ENCODE measurements at places on chromosomes 3 and 15.

GRCh38 chr3:140311428-140311827 is 366.4 kb upstream of the TRIM42 start:
- no peak for DNase-seq

- DNase-seq: no peak
Measured at GRCh38 chr3:62236016-62236415, 137.3 kb downstream of the FEZF2 start.

- DNase-seq: no peak
Measured at GRCh38 chr3:148205977-148206376, 491.7 kb upstream of the AGTR1 start.

- no peak for DNase-seq
Measured at GRCh38 chr3:99474776-99475175, 163.6 kb upstream of the COL8A1 start.

- no peak for DNase-seq
Measured at GRCh38 chr15:27842526-27842925, 256.6 kb downstream of the OCA2 start.

GRCh38 chr3:69118555-69118954 is 3.8 kb downstream of the LMOD3 start:
- DNase-seq: no peak

DNA sequence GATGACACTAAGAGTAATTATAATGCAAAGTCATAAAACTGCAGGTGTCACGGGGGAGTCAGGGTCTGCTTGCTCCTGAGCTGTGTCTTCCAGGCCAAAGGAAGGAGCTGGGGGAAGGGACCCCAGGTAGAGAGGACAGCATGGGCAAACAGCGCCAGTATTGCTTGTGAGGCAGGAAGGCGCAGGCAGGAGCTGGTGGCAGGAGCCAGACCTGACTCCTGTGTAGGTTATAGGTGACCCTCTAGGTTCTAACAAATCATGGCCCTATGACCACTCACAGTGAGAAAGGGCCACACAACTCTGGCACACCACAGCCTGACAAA is 1.9 kb downstream of the CISH start:
- DNase-seq: no peak

GRCh38 chr3:180421721-180422120 is 180.2 kb upstream of the TTC14 start:
- no peak for DNase-seq

GRCh38 chr3:144491333-144491732 is 519.7 kb downstream of the DIPK2A start:
- no peak for DNase-seq

- DNase-seq: no peak
Measured at GRCh38 chr15:66620744-66621344, 55.0 kb upstream of the LCTL start.

DNA sequence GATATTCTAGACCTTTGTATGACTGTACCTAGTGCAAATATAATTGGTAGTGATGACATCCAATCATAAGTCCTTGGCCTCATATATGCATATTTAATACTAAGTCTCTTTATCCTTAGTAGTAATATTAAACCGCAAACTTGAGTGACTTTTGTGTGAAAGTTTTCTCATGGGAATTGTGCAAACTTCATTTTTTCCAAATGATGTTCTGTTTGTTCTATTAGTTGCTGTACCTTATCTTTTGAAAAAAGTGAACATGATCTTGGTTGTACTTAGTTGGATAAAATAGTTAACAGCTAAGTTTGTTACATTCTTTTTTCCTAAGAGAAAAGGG is 43.2 kb downstream of the TMEM45A start:
- no peak for DNase-seq

DNA sequence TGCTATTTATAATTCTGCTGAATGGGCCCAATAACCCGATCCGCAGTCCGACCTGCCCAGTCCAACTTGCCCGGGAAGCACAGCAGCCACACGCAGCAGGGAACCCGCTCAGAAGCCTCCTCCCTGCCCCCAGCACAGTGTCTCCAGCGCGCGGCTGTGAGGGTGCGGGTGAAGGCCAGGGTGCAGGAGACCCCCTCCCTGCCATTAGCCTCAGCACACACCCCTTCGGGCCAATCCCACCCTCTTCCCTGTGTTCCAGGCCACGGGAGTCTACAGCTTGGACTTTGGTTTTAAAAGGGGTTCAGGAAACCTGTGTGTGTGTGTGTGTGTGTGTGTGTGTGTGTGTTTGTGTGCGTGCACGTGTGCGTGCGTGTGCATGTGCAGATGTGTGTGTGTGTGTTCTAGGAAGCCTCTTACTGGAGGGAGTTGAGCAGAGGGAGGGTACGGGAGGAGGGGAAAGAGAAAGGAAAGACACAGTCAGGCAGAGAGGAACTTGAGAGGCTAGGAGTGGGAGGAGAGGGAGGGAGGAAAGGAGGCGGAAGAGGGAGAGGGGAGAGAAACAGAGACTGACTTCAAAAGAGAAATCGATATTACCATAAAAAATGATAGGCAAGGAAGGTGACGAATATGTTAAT is 34.2 kb downstream of the ATP2B2 start:
- no peak for DNase-seq

GRCh38 chr3:39125841-39126500 is 18.5 kb downstream of the TTC21A start:
- no peak for DNase-seq

DNA sequence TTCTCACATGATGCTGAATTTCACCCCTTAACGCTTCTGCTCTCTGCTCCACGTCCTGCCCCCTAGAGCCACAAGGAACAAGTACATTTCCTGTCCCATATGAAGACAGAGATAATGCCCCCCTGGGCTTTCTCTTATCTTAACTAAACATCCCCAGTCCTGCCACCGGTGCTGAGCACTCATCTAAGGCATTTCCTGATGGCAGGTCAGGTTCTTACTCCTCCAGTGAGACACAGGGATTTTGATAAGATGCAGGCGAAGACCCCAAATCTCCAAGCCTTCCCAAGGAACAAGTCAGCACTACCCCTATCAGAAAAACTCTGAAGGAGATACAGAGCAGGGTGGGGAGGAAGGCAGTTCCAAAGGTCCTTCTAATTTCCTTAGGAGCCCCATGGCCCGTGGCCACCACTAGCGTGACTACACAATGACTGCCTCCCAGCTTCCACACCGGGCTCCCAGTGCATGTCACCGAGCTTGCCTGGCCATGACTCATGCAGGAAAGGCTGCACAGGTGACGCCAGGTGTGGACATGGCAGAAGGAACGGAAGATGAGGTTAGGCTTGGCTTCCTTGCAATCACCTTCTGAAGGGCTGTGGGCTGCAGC is 152.9 kb downstream of the XXYLT1 start:
- DNase-seq: no peak

DNA sequence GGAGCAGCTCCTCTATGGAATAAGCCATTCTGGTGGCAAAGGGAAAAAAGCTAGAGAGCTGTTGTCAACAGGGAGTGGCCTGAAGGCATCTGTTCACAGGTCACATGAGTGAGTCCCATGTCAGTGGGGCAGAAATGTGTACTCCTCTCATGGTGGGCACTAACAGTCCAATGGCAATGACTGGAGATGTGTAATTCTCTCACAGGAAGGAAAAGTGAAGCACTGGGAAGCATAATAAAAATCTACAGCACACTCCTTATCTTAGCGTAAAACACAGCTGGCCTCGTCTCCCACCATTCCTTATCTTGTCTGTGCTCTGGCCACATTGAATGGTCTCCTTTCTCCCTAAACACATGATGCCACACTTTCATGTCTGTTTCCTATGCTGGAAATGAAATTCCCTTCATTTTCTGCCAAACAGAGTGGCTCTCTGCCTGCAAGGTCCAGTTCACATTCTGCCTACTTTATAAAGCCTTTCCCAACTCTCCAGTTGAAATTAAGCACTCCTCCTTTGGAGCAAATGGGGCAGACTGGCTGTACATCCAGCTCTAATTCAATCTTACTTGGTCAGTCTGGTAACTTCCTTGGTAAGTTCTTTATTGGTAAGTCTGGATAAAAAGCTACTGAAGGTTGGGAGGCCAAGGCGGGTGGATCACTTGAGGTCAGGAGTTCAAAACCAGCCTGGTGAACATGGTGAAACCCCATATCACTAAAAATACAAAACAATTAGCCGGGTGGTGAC is 139.8 kb downstream of the RPL22L1 start:
- DNase-seq: no peak

DNA sequence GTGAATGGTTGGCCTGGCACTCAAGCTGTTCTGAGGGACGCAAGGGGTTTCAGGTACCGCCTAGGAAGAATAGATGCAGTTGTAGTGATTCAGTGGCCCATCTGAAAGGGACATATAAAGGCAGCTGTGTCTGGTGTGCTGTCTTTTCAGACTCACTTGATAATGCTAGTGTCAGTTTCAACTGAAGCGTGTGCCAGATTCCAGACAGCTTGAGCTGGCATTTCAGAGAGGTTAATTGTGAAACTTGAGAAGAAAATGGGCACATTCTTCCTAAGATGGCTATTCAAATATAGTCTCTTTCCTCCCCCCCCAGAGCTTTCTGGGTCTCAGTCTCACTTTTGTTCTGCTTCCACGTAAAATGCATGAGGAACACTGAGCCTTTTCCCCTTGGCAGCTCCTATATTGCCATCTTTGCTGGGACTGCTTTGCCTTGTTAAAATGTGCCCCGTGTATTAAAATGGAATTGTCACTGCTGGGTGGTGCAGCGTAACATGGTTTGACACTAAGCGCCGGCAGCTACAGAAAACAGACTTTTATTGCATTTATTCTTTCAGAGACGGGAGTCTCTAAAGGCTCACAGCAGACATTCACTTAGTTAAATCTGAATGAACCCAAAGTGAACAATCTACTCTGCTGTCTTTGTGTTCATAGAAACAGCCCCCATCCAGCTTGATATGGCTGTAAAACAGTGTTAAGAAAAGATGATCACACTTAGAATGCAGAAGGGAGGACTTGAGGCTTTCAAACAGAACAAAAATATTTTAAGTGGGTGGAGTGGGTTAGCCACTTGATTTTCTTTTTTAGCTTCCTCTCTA is 478.7 kb downstream of the RBMS3 start:
- DNase-seq: no peak

DNA sequence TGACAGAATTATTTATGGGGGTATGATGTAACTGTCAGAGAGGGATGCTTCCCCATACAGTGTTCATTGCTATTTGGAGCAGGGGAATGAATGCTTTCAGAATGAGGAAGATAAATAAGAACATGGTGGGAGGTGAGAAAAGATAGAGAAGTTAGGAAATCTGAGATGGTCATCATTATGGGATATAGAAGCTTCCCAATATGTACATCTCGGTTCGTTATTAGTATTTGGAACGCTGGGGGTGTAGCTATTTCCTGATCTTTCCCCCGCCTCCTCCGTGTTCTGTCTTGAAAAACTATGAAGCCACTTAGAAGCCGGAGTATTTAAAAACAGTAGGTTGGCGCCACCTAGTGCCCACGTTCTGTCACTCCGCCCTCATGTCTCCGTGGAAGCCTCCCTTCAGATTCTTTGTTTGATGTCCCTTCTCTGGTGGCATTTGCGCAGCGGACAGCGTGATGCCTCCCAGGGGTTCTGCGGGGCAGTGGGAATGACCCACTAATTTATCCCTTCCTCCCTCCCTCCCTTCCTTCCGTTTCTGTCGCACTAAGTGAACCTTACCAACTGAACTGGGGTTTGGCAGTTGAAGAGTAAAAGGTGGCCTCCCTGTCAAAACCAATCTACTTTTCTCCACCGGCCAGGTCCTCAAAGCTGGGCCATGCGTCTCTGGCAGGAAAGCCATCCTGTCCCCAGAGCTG is 184.5 kb downstream of the FEZF2 start:
- peak; percentile 35 for DNase-seq

DNA sequence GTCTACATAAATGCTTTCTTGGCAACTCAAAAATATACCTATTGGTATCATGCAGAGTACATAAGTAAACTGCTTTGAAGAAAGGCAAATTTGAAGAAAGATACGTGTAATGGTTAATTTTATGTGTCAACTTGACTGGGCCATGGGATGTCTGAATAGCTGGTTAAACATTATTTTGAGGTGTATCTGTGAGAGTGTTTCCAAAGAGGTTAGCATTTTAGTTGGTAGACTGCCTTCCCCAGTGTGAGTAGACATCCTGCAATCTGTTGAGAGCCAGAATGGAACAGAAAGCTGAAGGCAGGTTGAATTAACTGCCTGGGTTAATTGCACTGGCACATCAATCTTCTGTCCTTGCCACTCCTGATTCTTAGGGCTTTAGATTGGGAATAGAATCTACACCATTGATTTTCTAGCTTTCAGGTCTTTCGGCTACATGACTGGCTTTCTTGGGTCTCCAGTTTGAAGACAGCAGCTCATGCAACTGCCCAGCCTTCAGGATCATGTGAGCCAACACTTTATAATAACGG is 98.3 kb downstream of the CMSS1 start:
- DNase-seq: no peak

DNA sequence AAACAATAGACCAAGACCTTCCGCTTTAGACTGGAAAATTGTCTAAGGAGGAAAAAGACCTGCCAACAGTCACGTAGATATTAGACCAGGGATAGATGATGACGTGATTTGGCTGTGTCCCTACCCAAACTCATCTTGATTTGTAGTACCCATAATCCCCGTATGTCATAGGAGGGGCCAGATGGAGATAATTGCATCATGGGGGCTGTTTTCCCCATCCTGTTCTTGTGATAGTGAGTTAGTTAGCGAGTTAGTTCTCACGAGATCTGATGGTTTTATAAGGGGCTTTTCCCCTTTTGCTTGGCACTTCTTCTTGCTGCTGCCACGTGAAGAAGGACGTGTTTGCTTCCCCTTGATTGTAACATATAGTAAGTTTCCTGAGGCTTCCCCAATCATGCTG is 31.7 kb upstream of the SUCLG2 start:
- no peak for DNase-seq

GRCh38 chr3:71258526-71258925 is 325.0 kb downstream of the FOXP1 start:
- no peak for DNase-seq

- no peak for DNase-seq
Measured at GRCh38 chr15:85702321-85703101, 92.2 kb downstream of the KLHL25 start.

DNA sequence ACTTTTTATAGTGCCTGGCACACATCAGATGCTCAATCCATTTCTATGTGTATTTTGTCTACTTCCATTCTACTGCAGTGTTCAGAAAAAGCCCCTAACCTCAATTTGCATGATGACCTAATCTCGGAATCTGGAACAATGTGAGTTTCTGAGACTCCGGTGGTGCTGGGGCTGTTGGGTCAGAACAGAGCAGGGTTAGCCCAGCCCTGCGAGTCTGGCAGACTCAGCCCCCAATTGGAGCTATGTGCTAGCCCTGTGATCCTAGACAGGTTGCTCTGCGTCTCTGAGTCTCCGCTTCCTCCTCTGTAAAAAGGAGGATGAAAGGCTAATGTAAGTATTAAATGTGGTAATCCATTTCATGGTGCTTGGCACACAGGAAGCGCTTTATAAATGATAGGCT is 95.0 kb upstream of the ICE2 start:
- no peak for DNase-seq

- DNase-seq: no peak
Measured at GRCh38 chr15:74414603-74415338, 19.0 kb downstream of the SEMA7A start.

Measured in omental fat pad (tissue), 4 donors.